CD4-positive, alpha-beta T cell treated with Interleukin-21 for 1 hour (primary cell): ENCODE measurements at places on chromosomes 7 and 10.

- no peak for DNase-seq
These were observed 81.4 kb upstream of the PODXL start for GRCh38 chr7:131637859-131638258.

DNA sequence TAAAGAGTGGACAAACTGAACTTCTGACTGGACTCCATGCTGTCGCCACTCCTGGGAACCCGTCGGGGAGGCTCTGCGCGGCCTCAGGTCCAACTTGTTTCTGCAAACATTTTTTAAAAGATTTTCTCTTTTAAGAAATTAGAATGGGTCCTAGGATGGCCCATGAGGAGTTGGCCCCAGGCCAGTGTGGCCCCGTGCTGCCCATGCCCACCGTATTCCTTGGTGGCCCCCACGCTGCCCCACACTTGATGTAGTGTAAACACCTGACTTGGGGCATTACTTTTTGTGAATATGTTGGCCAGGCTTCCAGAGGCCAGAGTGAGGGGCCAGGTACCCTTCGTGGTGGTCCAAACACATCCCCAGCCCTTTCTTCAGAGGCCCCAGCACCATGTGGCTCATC, 19.3 kb downstream of the ZNF316 start:
- DNase-seq, result no peak

- no peak for DNase-seq
These were observed 17.7 kb downstream of the LRRC20 start for GRCh38 chr10:70364772-70365091.

- peak; percentile 42 for DNase-seq
These were observed 23.5 kb upstream of the ORC5 start for GRCh38 chr7:104231054-104232046.

- no peak for DNase-seq
These were observed 30.3 kb downstream of the SKIDA1 start for GRCh38 chr10:21495002-21495751.

DNA sequence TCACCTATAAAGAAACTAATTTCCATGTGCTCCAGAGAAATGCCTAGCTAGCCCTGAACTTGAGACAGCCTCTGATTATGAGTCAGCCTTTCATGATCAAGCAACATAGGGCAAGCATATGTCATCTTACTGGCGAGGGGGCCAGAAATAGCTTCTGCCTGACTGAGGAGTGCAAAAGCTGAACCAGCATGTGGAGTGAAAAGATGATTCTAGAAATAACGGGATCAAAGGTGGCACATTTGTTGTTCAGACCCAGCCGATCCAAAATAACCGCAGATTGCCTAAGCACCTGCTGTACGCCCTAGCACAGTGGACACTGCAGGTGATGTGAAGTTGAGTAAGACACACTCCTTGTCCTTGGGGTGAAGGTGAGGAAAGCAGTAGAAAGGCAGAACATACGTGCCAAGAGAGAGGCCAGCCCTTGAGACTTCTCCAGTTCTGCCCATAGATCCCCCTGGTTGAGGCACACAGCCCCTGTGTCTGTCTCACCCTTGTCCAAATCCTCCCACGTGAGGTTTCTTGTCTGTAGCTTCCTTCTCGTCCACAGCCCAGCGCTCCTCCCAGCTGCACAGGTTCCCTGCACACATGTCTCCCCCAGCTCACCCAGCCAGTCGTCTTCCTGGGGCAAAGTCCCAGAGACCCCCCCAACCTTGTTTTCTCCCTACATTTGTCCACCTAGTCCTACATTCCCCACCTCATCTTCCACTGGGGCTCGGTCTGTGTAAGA, 2.8 kb upstream of the BCL7B start:
- no peak for DNase-seq

GRCh38 chr7:35485436-35485835, 209.5 kb downstream of the HERPUD2 start:
- DNase-seq, result no peak

DNA sequence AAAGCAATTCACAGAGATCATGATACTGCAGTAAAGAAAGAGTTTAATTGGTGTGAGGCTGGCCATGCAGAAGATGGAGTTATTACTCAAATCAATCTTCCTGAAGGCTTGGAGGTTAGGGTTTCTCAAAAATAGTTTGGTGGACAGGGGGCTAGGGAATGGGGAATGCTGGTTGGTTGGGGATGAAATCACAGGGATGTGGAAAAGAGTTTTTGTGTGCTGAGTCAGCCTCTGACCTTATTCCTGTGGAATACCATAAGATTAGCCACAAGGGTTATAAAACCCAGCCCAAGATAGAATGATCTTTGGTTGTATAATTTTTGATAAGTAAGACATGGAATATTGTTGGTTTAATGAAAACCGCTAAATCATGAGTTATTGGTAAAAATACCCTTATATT, 764.3 kb downstream of the TYW1 start:
- no peak for DNase-seq

DNA sequence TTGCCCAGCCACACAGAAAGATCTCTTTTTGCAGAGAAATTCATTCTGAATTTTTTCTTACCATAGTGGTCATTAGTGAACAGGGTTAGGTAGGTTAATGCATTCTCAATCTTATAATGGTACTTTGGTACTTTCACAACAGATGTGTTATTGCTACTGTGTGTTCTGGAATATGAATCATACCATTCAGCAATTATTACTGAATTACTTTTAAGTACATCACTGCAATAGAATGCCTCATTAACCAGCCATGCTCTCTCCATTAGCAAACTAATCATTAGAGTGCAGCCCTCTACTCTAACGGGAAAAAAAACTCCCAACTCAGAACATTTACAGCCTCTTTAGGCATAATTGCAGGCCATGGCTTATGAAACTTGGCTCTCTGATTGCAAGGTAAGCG, 102.1 kb downstream of the DOCK4 start:
- DNase-seq, result no peak

GRCh38 chr7:119320316-119320715, 952.7 kb upstream of the KCND2 start:
- no peak for DNase-seq

DNA sequence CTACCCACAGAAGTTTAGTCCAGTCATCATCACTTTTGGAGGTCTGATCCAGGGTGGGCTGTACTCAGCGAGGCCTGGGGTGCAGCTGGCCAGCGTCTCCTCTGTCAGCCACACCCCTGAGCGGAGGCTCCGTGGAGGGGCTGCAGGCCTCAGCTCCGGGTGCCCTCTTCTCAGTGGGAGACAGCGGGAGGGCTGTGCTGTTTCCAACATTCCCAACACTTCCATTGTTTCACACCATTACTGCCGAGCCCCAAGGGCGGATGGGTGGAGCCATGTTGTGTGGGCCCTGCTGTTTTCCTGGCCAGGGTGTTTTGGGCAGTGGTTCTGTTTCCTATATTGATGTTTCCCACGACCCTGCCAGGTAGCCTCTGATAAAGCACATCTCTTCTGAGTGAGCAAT, 95.0 kb downstream of the MKI67 start:
- no peak for DNase-seq

- DNase-seq, result no peak
These were observed 86.6 kb upstream of the MACROH2A2 start for GRCh38 chr10:69965919-69966662.

- DNase-seq, result no peak
These were observed 46.6 kb upstream of the ABLIM1 start for GRCh38 chr10:114704679-114705078.

- no peak for DNase-seq
These were observed 29.2 kb downstream of the EXOC4 start for GRCh38 chr7:133282094-133282493.

DNA sequence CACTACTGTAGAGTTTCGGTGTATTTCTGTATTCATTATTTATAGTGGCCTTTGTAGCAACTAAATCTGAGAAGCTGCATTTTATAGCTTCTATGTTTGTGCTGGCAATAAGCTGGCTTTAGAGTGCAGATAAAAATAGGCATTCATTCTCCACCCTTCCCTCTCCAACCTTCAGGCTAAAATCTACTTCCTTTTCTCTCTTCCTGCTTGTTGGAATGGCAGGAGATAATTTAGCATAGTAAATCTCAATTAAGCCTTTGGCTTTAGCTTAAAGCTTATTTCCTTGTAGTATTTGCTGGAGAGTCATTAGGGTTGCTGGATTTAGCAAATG, 58.5 kb downstream of the CPVL start:
- no peak for DNase-seq

GRCh38 chr10:122232769-122233168, 38.3 kb upstream of the BTBD16 start:
- DNase-seq, result no peak

DNA sequence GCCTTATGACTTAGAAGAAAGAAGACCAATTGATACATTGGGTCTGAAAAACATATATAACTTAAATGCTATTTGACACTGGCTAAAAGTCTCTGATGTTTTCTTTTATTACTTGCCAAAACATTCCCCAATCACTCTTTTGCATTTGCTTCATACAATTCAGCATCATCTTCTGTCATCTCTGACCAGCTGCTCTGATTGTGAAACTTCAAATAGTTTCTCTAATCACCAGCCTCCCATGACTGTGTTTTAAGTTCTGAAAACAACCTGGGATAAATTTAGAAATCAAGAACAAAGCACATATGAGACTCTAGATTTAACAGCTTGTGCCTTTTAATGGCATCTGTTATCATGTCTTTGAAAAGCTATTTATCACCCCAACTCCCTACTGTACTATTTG, 208.4 kb upstream of the KCND2 start:
- DNase-seq, result no peak

DNA sequence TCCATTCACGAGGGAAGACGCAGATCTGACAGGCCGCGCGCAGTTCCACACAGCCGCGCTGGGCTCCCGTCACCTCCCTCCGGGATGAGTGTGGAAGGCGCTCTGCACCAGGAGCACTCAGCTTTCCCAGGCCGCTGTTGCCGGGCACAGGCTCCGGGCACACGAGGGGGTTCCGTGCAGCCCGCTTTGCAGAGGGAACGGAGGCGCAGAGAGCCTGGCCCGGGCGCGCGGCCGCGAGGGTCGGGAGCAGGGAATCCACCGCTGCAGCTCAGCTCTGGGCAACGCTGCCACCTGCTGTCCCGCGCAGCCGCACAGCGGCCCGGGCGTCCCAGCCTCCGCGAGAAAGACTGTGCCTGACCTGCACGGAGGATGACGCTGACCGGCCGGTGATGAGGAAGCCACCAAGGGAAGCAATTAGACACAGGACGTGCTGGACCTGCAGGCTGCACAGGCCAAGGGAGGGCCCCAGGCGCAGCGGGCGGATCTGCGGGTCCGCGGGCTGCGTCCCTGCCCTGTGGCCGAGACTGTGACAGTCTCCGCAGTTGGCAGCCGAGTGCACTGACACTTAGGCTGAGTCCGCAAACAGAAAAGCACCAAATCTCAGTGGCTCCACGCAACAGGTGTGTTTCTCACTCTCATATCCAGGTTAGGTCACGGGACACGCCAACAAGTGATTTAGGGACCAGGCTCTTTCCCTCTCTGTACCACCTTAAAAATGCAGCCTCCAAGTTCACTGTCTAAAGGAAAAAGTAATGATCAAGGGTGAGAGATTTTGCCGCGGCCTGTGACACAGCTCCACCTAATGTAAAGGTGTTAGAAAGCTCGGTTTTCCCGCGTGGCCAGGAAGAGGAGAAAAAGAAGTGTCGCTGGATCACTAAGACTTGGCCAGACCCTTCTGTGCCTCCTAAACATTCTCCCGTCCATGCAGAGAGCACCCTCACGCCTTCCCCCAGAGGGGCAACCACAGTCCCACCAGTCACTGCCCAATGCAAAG, 94.5 kb downstream of the SEC61G start:
- no peak for DNase-seq

DNA sequence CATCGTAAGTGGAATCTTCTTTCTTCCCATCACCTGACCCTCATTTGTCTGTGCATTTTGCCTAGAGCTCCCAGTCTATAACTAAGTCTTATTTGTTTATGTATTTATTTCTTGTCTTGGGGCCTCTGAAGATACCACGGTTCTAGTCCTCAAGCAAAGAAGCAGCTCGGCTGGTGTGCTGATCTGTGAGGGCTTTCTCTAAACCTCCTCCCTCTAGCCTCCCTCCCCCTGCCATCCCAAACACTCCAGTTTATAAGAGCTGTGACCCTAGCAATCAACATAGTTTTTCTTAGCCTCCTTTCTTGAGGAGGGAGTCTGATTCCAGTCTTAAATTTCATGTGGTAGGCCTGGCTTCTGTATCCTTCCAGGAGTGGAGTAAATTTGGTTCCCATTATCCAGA, 15.7 kb upstream of the NDUFA5 start:
- DNase-seq, result no peak

DNA sequence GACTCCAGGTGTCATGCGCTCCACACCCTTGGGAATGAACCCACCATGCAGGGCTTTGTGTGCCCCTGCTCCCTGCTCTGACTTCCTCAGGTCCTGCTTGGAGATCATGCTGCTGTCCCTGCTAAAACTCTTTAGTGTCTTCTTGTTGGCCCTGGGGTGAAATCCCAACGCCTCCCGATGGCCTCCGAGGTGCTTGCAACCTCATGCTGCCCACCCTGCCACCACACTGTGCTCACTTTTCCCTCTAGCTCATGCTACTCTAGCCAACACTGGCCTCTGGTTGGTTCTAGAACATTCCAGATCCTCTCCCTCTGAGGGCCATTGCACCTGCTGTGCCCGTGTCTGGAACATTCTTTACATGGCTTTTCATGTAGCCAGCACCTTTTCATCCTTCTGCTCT, 227.7 kb downstream of the ADAM12 start:
- no peak for DNase-seq

- no peak for DNase-seq
These were observed 130.7 kb downstream of the TRRAP start for GRCh38 chr7:99008921-99009530.

DNA sequence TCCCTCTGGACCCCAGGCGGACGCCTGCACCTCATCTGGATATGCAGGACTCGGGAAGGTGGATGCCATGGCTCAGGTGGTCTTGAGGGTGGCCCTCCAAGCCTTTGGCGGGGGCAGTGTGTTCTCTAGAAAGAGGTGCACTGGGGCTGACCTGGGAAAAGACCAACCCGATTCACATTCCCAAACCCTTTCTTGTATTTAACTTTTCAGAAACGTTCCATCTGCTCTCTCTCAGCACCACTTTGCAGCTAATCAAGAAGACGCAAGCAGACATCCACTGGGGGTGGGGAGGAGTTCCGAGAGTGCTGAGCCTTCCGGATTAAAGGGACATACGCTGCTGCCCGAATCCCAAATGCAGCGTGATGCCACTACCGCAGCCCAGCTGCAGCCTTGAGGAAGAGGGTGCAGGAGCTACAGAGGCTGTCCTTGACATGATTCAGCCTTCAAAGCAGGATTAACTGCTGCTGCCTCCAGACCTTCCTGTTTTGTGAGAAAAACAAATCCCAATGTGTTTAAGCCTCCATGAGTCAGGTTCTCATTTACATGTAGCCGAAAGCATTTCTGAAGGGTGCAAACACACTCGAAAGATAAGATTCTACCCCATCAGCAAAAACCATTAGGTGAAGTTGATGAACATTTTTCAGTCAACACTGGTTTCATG, 39.9 kb downstream of the RBM17 start:
- DNase-seq, result no peak

GRCh38 chr10:621513-621912, 68.0 kb downstream of the DIP2C start:
- DNase-seq, result no peak

- no peak for DNase-seq
These were observed 15.6 kb downstream of the RPA3 start for GRCh38 chr7:7702826-7703225.
